ENCODE measurements at places on chromosomes 11 and 22. TPM values are rescaled to one million over a fixed set of nuclear protein-coding genes. Genes with fewer than 3 reads are reported as not detected.

UBXN1 gene
- 57.2 TPM for total RNA-seq

SYT12 gene
- total RNA-seq: 1.3 TPM

BTG4 gene
- not detected for total RNA-seq

SUSD2 gene
- total RNA-seq: 0.99 TPM

IL17REL gene
- not detected for total RNA-seq

APOL3 gene
- total RNA-seq: 6.8 TPM

CHST1 gene
- total RNA-seq: 0.59 TPM

RBMXL2 gene
- not detected for total RNA-seq

UPK3A gene
- total RNA-seq: not detected

GSTT2 gene
- not detected for total RNA-seq

RASD2 gene
- total RNA-seq: 0.30 TPM

TREH gene
- not detected for total RNA-seq

MPZL2 gene
- total RNA-seq: 56.5 TPM

ZBTB16 gene
- total RNA-seq: 25.6 TPM

CRYBA4 gene
- total RNA-seq: not detected

UBQLNL gene
- 0.49 TPM for total RNA-seq

LDHAL6A gene
- total RNA-seq: not detected

GRM5 gene
- 0.20 TPM for total RNA-seq

KREMEN1 gene
- 30.4 TPM for total RNA-seq

CYP2D6 gene
- total RNA-seq: 1.4 TPM

RIBC2 gene
- total RNA-seq: 2.1 TPM

PITPNM1 gene
- 7.5 TPM for total RNA-seq

OR52A1 gene
- not detected for total RNA-seq

NXPE4 gene
- total RNA-seq: not detected

TUBA8 gene
- total RNA-seq: 2.5 TPM

FXYD2 gene
- 1.5 TPM for total RNA-seq

HORMAD2 gene
- total RNA-seq: not detected

OOSP4B gene
- not detected for total RNA-seq

TMEM9B gene
- 25.6 TPM for total RNA-seq

DEPDC7 gene
- 6.0 TPM for total RNA-seq

TMEM258 gene
- total RNA-seq: 83.5 TPM

OR8G1 gene
- total RNA-seq: not detected

MRGPRE gene
- not detected for total RNA-seq

MS4A4A gene
- total RNA-seq: 13.8 TPM

BIRC2 gene
- 66.5 TPM for total RNA-seq

TEX54 gene
- total RNA-seq: not detected

SLC22A9 gene
- not detected for total RNA-seq

DDT gene
- 51.6 TPM for total RNA-seq

MUC15 gene
- 19.5 TPM for total RNA-seq

C22orf42 gene
- not detected for total RNA-seq

TENM4 gene
- total RNA-seq: 27.2 TPM

CCDC15 gene
- 4.3 TPM for total RNA-seq

LIN7C gene
- 55.7 TPM for total RNA-seq

CTSF gene
- total RNA-seq: 20.0 TPM

AQP11 gene
- total RNA-seq: 1.1 TPM

CXCR5 gene
- total RNA-seq: not detected

ADM2 gene
- 0.39 TPM for total RNA-seq

TOB2 gene
- 21.4 TPM for total RNA-seq

KCNA4 gene
- 0.30 TPM for total RNA-seq

FOLR3 gene
- total RNA-seq: 0.59 TPM

PRPF19 gene
- total RNA-seq: 31.7 TPM

CSNK2A3 gene
- total RNA-seq: 1.6 TPM

SERHL2 gene
- total RNA-seq: 3.1 TPM
